ENCODE measurements at places on chromosomes 2 and 18. TPM values are rescaled to one million over a fixed set of nuclear protein-coding genes. Genes with fewer than 3 reads are reported as not detected.
A peak's percentile ranks its signal among the peaks of the same experiment; 100 is the strongest.

Gene IL37
- not detected for total RNA-seq

Gene INPP5D
- 2.2 TPM for total RNA-seq

Gene IMPA2
- total RNA-seq, result 103 TPM

Gene NEU2
- total RNA-seq, result not detected

Gene MEIS1
- 4.8 TPM for total RNA-seq

GRCh38 chr2:63051795-63052333 is 1.2 kb downstream of the OTX1 start:
- peak; percentile 20 for DNase-seq

GRCh38 chr18:58668211-58668610 is 3.1 kb upstream of the MALT1 start:
- no peak for DNase-seq

GRCh38 chr2:210919128-210919527 is 362.7 kb downstream of the CPS1 start:
- DNase-seq, result no peak

DNA sequence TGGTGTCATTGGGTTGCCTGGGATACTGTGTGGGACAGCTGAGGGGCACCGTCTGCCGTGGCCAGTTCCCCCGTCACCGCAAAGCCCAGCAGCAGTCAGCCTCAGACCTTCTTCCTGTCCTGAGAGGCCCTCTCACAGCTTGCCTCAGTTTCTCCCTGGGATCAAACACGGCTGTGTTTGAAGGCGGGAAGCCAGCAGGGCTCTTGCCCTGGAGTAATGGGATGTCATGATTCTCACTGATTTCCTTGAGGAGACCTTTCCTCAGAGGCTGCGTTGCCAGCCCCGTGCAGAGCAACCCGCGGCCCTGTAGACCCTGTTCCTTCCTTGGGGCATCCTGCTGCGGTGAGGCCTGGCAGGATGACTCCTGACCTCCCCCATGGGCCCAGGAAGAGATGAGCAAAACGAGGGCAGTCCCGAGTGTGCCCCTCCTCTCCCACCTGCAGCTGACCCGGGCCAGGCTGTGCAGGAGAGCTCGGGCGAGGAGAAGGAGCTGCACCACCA is 13.9 kb upstream of the NFATC1 start:
- no peak for DNase-seq

- no peak for DNase-seq
Observed at GRCh38 chr2:156539086-156539860, 103.1 kb downstream of the GPD2 start.

GRCh38 chr2:9330612-9331270 is 92.6 kb downstream of the ITGB1BP1 start:
- no peak for DNase-seq

DNA sequence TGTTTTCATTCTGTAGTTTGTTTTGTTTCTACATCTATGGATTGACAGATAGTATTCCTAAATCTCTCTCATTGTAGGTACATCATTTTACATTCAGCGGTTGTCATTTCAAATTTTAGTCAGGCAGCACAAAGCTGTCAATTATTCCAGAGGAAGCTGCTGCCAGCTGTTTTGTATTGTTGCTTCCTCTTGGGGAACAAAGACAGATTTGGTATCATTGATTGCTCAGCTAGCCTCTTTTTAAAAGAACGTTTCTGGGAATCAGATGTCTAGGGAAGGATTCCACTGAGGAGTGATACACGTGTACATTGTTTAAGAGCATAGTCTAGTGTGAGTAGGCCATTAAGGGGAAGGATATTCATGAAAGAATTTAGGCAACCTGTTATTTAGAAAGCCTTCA is 145.8 kb downstream of the AGPS start:
- DNase-seq, result no peak

GRCh38 chr2:163157891-163158496 is 319.4 kb upstream of the KCNH7 start:
- no peak for DNase-seq

All from glutamatergic neuron (in vitro differentiated cells).